ENCODE measurements at places on chromosomes 12 and 14.

DNA sequence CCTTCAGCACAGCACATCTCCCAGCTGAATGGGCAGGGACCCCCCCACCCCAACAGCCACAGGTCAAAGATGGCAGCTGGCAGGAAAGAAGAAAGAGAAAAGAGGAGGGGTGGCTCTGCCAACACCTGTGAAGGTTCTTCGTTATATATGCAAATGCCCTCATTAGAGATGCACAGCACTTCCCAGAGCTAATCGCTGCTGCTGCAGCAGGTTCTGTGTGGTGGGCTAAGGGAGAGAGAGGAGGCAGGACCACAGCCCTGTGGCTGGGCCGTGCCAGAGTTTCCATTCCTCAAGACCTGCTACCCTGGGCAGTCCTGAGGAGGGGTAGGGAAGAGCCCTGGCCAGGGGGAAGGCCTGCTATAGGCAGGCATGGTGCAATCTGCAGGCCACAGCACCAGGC lies 28.7 kb downstream of the SMUG1 start:
- DNase-seq = no peak

DNA sequence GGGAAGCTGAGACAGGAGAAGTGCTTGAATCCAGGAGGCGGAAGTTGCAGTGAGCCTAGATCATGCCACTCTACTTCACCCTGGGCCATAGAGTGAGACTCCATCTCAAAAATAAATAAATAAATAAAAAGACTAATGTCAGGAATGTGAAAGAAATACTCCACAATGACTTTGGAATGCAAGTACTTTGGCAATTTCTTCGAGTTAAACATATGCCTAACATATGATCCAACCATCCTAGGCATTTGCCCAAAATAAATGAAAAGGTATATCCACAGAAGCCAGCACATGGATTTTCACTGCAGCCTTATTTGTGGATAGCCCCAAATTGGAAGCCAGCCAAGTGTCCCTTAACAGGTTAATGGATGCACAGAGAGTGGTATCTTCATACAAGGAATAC lies 357.9 kb upstream of the TMEM132C start:
- no peak for DNase-seq

DNA sequence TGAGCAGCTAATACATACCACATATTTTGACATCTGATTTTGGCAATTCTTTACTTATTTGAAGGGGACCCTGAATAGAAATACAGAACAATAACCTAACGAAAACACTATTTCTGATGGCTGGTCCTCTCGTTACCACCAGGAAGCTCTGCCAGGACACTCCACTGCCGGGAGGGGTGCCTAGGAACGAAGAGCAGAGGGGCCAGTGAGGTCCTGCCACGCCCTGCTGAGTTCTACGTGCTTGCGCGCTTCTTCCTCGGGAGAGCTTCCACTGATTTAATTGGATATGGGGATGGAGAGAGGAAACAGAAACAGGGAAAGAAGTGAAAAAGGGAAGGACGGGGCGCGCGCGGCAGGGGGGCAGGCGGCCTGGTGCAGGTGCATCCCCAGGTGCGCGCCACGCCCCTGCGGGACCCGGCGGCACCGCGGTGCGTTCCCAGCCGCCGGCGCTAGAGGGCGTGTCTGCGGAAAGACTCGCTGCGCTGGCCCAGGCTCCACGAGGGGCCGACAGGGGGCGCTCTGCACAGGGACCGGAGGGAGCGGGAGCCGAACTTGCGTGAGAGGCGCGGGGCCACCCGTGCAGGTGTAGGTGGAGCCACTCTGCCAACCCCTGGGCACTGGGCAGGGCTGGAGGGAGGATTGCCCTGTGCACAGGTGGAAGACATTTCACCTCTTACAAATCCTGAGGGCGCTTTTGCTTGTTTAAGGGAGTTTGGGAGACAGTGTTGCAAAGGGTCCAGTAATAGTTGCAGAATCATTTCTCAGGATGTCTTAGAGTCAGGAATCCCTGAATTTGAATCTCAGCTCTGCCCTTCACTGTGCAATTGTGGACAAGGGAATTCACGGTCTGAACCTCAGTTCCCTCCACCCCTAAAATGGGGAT lies 986.3 kb upstream of the TMEM132C start:
- peak; percentile 66 for DNase-seq

DNA sequence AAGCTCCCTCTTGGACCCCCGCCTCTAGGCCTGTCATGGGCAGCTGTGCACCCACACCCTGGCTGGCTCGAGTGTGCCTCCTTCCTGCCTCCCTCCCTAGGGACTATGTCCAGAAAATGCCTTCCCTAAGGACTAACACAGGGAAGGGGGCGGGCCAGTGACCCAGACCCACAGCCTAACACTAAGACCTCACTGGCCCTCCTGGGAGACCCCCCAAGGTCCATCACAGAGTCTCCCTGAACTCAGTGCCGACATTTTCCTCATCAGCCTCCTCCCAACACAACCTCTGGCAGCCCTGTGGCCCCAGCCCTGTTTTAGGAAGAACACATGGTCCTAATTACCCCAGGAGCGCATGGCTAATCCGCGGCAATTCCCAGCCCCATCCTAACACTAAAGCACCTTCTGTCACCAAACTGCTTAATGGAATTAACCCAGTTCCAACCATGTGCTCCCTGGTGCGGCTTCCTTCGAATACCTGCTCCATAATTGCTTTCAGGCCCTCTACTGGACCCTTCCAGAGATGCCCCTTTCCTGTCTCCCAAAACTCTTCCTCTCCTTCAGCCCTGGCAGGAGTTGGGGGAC lies 5.6 kb downstream of the MSI1 start:
- no peak for DNase-seq

- no peak for DNase-seq
Observed at GRCh38 chr12:127896661-127897060, 370.3 kb upstream of the TMEM132C start.

GRCh38 chr12:116317986-116318575 lies 40.6 kb upstream of the MED13L start:
- DNase-seq = no peak

GRCh38 chr12:78176643-78177042 lies 345.9 kb downstream of the NAV3 start:
- no peak for DNase-seq

Measured in stimulated activated CD8-positive, alpha-beta memory T cell treated with anti-CD3 and anti-CD28 coated beads, Interleukin-2, amount 100 ng/mL, for 48 hours (primary cell).